CD4-positive, alpha-beta T cell treated with Interleukin-6 at 100 ng/mL for 8 hours (primary cell): ENCODE measurements at places on chromosomes 5 and 9.

DNA sequence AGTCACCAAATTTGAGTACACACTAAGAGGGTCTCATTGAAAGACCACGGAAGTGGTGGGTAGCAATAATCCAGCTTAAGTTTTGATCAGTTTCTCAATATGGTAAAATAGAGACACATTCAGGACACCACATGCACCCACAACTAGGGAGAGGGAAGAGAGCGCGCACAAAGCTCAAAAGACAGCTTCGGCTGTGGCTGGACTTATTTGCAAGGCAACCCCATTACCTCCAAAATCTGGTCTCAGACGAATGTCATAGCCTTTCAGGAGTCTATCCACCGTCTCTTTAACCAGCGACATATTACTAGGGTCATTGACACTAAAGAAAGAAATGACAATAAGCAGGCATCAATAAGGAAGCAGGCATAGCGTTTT lies 443 bp downstream of the GABRB2 start:
- no peak for DNase-seq

GRCh38 chr9:128764361-128764760 lies 7.4 kb downstream of the ZER1 start:
- no peak for DNase-seq

DNA sequence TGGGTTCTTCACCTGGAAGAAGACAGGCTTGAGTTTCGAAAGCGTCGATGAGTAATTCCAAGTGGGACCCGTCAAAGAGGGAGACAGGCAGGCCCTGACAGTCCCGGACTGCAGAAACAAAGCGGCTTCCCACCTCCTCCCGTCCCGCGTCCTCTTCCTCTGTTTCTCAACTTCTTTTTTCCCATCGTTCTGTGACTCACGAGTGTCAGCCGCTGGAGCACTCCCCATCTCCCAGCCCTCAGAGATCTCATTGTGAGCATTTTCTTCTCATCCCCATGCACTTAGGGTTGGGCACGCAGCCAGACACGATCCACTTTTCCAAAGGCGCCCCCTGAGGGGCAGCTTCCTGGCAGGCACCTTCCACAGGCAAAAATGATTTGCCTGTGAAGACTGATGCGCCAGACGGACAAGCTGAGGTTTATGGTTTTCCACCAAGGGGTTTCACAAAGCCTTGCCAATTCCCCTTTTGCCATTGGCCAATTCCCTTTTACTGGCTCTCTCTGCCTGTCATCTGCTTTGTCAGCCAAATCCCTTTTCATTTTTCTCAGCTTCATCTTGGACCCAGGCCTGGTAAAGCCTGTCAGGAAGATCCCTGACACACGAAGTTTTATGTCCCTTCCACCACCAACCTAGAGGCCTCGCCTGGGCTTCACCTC lies 86.5 kb upstream of the ANKRD55 start:
- DNase-seq = no peak

- no peak for DNase-seq
These were observed 1219.3 kb upstream of the WWC1 start for GRCh38 chr5:167071981-167072610.

- DNase-seq = no peak
These were observed 378.3 kb downstream of the KIAA0825 start for GRCh38 chr5:94240134-94240533.

DNA sequence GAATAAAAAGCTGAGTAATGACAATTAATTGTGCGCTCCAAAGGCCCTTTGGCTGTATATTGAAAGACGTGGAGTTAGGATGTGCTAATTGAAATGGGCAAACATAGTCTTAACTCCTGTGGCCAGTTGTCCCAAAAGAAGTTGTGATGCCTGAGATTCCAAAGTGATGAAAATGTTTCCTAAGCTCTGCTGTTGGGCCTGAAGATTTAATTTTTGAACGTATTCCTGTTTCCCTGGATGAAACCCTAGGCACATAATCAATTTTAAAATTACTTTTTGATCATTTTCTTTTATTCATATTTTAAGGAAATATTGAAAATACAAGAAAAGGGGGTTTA lies 87.9 kb downstream of the PRDM6 start:
- no peak for DNase-seq

DNA sequence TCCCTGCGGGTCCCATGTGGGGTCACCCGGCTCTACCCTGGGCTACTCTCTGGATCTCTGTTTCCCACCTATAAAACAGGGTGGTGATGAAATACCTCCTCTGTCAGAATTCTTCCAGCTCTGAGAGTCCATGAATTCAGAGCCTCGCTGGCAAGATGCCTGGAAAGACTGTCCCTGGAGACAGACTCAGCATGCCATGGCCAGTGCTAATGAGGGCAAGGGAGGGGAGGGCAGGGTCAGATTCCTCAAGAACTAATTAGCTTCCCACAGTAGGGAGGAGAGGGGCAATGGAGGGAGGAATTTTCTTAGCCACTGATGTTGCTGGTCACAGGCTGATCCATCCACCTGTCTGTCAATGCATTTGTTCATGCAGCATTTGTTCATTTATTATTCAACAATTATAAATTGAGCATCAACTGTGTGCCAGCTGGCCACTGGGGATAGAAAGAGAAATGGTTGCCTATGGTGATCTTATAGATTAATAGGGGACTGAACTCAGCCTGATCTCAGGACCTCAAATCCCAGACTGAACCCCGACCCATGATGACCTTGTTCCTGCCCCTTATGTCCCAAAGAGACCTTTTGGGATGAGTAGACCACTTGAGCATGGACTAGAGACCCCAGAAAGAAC lies 4.7 kb downstream of the SYNPO start:
- no peak for DNase-seq

GRCh38 chr9:365436-365835 lies 150.8 kb downstream of the DOCK8 start:
- no peak for DNase-seq

DNA sequence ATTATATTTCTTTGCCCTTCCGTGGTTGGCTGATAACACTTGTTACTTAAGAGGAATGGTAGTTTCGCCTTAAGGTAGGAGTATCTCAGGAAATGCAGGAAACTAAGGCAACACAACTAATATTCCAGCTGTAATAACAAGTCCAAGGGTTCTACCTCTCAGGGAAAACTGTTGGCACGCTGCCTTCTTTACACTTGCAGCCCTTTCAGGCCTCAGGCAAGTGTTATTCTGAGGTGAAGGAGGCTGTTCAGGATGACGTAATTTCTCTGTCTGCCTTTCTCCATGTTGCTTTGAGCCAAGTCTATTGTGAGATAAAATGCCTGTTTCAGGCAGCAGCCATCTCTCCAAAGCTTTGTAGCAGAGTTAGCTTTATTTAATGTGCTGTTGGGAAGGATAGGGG lies 38.0 kb downstream of the VCAN start:
- DNase-seq = no peak

DNA sequence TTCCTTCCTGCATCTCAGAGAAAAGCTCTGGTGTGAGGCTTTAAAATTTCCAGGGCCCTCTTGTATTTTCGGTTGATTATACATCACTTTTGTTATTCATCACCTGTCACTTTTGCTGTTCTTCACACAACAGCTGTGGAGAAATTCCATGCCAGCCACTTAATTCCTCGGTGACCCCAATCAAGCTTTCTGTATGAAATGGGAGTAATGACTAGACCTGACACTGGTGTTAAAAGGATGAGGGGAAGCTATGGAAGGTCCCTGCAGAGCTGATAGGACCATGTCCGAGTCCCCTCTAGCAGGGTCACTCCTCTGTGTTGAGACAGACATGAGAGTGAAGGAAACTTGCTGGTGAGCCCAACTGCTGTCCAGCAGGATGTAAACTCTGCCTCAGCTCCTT lies 59.7 kb downstream of the GPR21 start:
- no peak for DNase-seq

DNA sequence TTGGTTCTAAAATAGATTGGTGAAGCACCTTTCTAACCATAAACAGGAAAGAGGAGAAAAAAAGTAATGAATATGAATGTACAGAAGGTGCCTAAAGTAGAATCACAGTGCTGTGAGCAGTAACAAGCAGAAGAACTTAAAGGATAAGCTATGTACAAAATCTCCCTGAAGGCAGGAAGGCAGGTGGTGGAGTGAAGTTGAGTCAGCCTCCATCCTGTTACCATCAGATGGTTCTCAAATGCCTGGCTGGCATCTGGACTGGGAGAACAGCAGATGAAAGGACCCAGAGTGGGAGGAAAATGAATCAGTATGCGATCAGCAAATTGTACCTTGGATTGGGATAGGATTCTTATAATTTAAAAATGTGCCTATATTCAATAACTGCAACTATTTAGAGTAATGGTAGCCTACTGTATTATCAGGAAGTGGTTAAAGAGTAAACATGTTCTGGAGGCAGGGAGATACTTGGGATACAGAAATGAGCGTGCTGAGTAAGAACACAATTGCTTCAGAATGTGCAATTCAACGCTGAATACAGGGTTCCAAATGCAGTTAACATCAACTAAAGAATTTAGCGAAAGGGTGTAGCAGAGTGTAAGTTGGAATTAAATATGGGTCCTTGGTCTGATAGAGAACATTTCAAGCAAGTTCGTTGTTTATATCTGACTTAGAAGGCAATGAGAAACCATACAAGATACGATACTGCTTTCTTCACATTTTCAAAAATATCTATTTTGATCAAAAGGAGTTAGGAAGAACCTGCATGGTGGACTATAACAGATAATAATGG lies 21.1 kb upstream of the FER start:
- DNase-seq = no peak

- no peak for DNase-seq
These were observed 361.9 kb downstream of the MAT2B start for GRCh38 chr5:163867324-163867723.

DNA sequence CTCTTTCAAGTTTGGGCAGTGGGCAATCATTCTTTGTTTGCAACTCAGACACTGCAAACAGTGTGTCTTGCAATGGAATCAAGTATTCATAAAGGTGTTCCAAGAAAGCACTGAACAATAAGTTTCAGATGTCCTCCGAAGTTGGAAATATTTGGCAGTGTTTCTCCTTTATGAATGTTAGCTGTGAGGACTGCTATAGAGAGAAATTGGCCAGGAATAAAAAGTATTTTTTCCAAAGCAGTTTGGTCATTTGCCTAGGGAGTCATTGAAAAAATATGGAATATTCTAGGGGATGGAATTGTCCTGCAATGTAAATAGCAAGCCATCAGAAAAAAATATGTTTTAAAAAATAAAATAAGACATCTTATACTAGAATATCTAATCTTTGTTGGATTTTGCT lies 688.6 kb upstream of the SEMA6A start:
- no peak for DNase-seq

GRCh38 chr9:4760122-4760521 lies 19.1 kb upstream of the AK3 start:
- DNase-seq = no peak

GRCh38 chr5:137024044-137024443 lies 475.1 kb downstream of the SPOCK1 start:
- DNase-seq = no peak

DNA sequence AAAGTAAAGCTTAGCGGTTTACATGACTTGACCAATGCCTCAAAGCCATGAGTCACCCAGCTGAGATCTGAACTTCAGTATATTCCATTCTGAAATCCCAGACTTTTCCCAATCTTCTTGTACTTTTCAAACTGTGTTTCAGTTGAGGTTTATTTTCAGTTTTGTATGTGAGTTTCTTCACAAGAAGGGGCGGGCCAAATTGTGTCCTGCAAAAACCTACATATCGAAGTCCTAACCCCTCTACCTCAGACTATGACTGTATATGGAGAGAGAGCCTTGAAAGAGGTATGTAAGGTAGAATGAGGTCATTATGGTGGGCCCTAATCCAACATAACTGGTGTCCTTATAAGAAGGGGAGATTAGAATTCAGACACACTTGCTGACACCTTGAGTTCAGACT lies 666 bp upstream of the TLR4 start:
- DNase-seq = no peak

DNA sequence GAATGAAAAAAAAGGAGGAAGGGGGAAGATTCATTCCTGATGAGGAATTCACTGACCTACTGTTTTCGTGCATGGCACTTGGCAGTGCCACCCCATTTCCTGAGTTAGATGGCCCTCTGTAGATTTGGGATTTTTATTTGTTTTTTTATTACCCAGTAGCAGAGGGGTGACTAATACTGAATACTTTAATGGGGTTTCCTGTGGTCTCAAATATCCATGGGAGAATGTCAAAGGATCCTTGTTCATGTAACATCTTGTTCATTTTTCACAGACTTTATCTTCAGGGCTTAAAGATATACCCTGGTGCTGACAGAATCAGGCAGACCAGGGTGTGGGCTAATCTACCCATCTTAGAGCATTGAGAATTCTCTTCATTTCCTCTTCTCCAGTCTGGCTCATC lies 93.0 kb downstream of the MAMDC2 start:
- no peak for DNase-seq

- DNase-seq = no peak
These were observed 10.5 kb downstream of the CSF1R start for GRCh38 chr5:150075806-150076205.

GRCh38 chr5:123131551-123132204 lies 42.6 kb downstream of the PRDM6 start:
- no peak for DNase-seq

DNA sequence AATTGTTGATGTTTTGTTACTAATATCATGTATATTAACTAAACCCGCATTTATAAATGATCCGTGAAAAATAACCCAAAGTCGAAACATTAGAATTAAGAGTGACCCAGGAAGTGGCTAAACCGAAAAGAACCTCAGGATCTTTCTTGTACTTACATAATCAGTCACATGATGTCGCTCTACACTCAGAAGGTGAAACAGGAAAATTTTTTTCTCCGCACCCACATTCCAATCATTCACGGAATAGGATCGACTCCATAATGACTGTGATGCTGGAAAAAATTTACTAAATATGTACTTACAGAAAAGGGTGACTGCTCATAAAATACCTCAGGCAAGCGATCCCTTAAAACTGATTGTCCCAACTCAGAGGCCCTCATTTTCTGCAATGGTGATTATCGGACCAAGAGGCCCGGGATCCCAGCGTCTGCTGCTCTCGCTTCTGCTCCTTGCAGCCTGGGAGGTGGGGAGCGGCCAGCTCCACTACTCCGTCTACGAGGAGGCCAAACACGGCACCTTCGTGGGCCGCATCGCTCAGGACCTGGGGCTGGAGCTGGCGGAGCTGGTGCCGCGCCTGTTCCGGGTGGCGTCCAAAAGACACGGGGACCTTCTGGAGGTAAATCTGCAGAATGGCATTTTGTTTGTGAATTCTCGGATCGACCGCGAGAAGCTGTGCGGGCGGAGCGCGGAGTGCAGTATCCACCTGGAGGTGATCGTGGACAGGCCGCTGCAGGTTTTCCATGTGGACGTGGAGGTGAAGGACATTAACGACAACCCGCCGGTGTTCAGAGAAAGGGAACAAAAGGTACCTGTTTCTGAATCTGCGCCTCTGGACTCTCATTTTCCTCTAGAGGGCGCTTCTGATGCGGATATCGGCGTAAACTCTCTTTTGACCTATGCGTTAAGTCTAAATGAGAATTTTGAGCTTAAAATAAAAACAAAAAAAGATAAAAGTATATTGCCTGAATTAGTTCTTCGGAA lies at the start of gene PCDHA12:
TSS of gene PCDHA12 (plus strand) at position 224 of the 981 bp plus-strand sequence. CDS start at position 389, 165 bp downstream.
- DNase-seq = no peak

GRCh38 chr5:179061025-179061424 lies 852 bp downstream of the ZNF354C start:
- DNase-seq = no peak

GRCh38 chr5:168706655-168707069 lies 127.5 kb upstream of the PANK3 start:
- DNase-seq = no peak

- DNase-seq = no peak
These were observed 299.6 kb downstream of the FGF10 start for GRCh38 chr5:44089424-44090144.

GRCh38 chr9:38118862-38119438 lies 49.9 kb upstream of the SHB start:
- no peak for DNase-seq

GRCh38 chr5:29744618-29745017 lies 1448.9 kb upstream of the CDH6 start:
- no peak for DNase-seq

- no peak for DNase-seq
These were observed 849.2 kb downstream of the TAF11L14 start for GRCh38 chr5:18483451-18483850.
